ENCODE measurements at places on chromosomes 7 and 10. TPM values are rescaled to one million over a fixed set of nuclear protein-coding genes. Genes with fewer than 3 reads are reported as not detected.
A peak's percentile ranks its signal among the peaks of the same experiment; 100 is the strongest.

Gene CYP3A4
- 267 TPM for total RNA-seq

Gene NEUROD6
- total RNA-seq = not detected

Gene ENTPD1
- 2.1 TPM for total RNA-seq

Gene MACROH2A2
- total RNA-seq = 10.6 TPM

Gene ECHDC3
- 153 TPM for total RNA-seq

DNA sequence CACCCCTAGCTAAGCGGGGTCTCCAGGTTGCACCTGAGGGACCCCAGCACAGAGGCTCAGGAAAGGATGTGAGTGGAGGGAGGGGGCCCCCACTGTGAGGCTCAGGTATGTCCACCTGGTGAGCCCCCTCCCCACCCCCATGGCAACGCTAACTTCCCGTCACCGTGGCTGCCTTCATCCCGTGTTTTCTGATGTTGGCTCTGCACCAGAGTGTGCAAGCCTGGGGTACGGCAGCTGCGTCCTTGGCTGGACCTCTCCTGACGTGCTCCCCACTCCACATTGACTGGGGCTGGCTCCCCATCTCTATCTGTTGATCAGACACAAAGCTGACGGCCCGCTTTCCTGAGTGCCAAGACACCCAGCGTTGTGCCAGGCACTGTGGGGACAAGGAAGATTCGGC lies 136.7 kb downstream of the ACTR3B start:
- DNase-seq = no peak

DNA sequence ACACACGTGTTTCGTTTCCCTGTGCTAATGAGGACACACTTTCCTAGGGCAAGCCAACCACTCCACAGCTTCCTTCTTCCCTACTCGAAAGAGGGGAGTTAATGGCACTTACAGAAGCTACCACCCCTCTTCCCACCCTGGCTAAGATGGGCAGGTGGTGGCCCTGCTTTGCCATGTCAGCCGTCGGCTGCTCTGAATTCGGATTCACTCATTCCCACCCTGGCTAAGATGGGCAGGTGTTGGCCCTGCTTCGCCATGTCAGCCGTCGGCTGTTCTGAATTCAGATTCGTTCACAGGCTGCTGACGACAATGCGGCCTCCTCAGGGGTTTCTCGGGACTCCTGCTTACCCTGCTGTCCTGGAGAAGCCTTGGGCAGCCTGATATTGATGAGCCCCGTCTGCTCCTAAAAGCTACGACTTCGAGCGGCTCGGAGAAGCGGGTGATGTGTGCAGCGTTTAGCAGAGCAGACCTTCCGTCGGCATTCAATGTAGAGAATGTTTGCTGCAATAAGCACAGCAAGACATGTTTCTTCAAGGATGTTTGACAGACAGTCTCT lies 56.2 kb upstream of the PPP2R2D start:
- no peak for DNase-seq

GRCh38 chr7:156376317-156376716 lies 264.3 kb upstream of the RNF32 start:
- no peak for DNase-seq

- no peak for DNase-seq
Observed at GRCh38 chr7:47073284-47073683, 508.6 kb downstream of the TNS3 start.

- DNase-seq = no peak
Observed at GRCh38 chr7:50651271-50651989, 86.2 kb upstream of the DDC start.

- no peak for DNase-seq
Observed at GRCh38 chr10:1160561-1161314, 104.6 kb downstream of the WDR37 start.

DNA sequence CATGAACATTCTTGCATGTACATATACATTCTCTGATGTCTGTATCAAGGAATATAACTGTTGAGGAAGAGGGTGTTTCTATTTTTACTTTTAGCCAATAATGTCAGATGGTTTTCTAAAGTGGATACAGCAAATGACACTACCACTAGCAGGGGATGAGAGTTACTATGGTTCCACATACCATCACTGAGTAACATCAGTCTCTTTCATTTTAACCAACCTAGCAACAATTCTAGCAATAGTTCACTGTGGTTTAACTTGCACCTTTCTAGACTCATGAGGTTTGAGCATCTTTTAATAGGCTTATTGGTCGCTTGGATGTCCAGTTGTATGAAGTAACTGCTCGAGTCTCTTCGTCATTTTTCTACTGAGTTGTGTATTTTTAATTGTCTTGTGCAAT lies 68.5 kb upstream of the ZNF746 start:
- no peak for DNase-seq

DNA sequence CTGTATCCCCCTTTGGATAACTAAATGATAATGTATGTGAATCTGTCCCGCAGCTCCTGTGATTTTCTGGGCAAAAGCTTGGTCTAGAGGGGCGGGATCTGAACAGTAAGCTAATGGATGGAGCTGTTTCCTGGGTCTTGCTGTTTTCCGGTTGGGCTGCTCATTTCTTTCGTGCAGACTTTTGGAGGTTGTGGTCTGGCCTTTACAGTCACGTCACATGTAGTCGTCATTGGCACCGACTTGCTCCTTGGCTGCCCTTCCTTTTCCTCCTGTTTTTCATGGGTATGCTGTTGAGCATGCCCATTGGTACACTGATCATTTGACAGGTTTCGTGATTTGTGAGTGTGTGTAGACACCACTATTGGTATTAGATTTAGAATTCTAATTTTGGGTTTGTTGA lies 2.0 kb downstream of the FBH1 start:
- DNase-seq = no peak

DNA sequence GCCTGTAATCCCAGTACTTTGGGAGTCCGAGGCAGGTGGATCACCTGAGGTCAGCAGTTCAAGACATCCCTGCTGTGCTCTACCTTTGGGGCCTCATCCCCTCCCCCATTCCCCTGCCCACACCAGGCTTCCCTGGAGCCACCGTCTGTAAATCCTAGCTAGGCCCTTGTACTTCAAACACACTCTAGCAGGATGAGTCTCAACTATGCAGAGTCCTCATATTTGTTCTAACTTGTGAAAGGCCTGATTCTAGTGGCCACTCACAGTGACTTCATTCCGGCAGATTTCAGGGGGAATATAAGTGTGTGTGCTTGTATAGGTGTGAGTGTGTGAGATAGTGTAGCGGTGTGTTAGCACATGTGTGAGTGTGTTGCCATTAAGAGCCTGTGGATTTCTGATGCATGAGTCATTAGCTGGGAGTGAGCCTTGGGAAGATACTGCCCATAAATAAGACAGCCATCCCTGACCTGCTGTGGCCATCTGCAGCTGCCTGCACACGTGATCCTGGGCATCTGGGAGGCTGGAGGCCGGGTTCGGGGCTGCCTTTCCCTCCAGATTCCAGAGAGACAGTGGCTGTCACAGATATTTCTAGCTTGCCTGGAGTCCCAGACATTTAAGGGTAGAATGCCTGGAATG lies 1.7 kb upstream of the NEURL1 start:
- DNase-seq = no peak

GRCh38 chr10:51786016-51786683 lies 86.8 kb upstream of the CSTF2T start:
- DNase-seq = no peak

DNA sequence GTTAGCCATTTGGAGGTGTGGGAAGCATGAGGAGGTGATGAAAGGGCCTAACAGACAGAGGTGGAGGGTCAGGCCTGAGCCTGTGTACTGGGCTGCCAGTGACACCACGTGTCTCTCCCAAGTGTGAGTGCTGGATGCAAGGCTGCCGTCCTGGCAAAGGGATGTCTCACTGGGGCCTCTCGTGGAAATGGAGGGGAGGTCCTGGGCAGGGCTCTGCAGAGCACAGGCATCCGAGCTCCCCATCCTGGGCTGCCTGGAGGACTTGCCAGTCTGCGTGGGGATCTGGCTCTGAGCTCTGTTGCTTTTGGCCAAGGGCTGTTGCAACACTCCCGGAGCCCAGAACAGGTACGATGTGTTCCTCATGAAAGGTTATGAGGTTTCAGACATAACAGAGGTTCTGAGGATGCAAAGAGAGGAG lies 77.3 kb downstream of the GRK5 start:
- no peak for DNase-seq

GRCh38 chr10:72285972-72286521 lies 12.3 kb downstream of the DDIT4 start:
- DNase-seq = no peak

- DNase-seq = no peak
Observed at GRCh38 chr7:29569648-29570047, 6.0 kb downstream of the PRR15 start.

GRCh38 chr7:7923818-7924217 lies 44.8 kb upstream of the GLCCI1 start:
- no peak for DNase-seq

GRCh38 chr7:106625678-106626301 lies 35.2 kb downstream of the CCDC71L start:
- no peak for DNase-seq

GRCh38 chr10:43078986-43079273 lies 2.1 kb downstream of the RET start:
- DNase-seq = no peak

GRCh38 chr7:71016401-71016800 lies 115.5 kb upstream of the GALNT17 start:
- no peak for DNase-seq

DNA sequence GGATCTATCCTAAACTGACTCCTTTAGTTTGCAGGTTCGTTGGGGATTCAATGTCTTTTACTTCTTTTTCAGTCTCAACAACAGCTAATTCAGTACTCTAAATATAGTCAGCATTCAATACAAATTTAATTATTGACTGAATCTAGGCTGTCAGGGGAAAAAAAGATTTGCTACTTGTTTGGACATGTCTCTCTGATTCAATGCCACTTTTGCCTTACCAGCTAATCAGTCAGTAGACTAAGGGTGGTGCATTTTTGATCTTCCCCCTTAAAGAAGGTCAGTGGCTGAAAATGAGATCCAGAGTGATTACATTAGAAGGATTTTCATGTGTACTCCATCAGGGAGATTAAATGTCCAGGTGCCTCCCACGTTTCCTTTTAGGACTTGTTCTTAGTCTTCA lies 145.1 kb downstream of the C1GALT1 start:
- DNase-seq = no peak

DNA sequence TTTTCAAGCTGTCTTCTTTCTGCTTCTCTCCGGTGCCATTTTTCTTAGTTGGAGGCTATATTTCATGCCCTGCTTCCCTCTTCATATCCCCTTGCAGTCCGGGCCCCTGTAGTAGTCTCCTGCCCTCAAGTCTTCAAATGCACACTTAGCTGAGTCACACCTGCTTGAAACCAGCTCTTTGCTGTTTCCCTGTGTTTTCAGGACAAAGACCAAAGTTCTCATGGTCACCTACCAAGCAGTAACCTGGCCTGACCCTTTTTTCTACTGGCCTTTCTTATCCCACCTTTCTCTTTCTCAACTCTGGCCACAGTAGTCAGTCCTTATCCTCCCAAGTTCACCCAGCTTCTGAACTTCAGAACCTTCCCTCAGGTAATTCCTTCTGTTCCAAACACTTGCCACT lies 28.5 kb downstream of the GLUD1 start:
- DNase-seq = no peak

DNA sequence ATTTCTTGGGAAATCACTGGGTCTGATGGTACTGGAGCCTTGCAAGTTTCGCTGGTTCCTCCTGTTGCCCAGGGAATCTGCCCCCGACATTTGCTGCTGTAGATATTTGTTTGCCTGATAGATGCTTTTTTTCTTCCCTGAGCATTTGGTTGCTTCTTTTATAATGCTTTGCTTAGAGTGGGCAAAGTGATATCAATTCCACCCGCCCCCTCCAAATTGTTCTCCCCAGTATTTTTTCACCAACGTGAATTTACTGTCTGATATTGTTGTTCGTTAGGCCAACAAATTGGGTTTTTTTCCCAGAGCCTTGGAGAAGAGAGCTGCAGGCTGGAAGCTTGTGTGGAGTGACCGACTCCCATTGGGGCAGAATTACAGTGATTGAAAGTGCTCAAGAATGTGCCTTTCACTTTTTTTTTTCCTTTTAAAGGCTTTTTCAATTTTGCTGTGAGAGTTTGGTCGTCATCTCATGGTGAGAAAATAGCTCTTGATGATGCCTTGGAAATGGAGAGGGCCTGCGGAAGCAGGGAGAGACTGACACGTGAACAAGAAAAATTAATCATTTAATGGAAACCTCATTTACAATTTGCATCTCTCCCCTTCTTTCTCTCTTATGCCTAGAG lies 2.5 kb downstream of the GRK5 start:
- DNase-seq = no peak

DNA sequence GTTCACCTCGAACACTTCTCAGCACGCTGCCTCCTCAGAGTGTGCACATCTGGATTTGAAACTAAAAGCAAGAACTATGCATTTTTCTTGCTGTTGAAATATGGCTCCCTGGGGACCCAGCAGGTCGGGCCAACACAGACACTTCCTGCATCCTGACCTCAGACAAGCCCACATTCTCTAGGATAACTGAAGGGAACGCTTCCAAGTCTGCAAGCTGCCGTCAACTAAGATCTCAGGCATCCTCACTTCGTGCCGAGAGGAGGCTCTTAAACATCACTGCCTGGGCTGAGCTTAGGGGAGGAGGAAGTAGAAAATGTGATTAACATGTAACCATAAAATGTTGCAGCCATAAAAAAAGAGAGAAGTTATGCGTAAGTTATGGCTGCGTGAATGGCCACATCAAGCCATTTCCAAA lies 65.5 kb downstream of the PYROXD2 start:
- DNase-seq = peak; percentile 42

- no peak for DNase-seq
Observed at GRCh38 chr10:128156999-128157755, 31.0 kb upstream of the MKI67 start.

DNA sequence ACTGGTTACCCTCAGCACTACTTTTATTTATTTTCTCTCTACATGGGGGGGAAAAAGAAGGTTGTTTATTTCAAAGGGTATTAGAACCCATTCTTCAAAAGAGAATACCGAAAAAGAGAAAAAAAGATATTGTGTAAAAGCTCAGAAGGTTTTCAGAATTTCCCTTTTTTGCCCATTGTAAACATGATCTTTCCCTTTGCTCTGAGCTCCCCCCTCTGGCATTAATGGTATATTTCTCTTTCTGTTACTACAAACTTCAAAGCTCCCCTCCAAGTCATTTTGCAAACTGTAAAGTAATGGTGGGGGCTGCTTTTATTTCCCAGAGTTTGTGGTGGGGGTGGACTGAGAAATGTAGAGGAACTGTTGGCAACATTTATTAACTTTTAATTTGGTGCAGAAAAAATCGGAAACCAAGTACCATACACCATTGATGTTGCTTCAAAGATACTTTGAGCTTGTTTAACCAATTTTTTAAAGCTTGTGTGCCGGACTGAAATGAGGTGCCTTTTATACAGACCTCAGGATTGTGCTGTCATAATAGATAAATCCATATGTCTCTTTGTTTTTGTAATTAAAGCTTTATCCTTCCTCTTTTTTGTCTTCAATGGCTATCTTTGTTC lies 181.5 kb downstream of the EXOC4 start:
- DNase-seq = no peak

- DNase-seq = no peak
Observed at GRCh38 chr7:128263420-128263819, 22.3 kb downstream of the LEP start.

DNA sequence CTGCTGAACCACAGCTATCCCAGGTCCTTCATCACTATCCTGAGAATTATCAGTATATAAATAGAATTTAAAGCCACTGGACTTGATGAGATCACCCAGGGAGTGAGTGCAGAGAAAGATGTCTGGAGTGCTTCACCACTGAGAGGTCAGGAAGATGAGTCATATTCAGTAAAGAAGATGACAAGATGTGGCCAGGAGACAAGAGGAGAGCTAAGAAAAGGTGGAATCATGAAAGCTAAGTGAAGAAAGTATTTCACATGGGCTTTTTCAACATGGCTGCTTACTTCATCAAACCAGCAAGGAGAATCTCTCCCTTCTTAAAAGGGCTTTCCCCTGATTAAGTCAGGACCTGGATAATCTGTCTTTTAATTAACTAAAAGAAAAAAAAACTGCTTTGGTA lies 9.1 kb upstream of the PRKAR2B start:
- no peak for DNase-seq

- peak; percentile 81 for DNase-seq
Observed at GRCh38 chr10:101569622-101570427, 18.2 kb downstream of the POLL start.
